Subcutaneous preadipocyte (primary cell): ENCODE measurements at places on chromosomes 11 and 22. TPM values are rescaled to one million over a fixed set of nuclear protein-coding genes. Genes with fewer than 3 reads are reported as not detected.

APOBEC3B gene
- 3.9 and 5.5 TPM in 2 replicates for total RNA-seq

NCR3LG1 gene
- 14.7 and 27.6 TPM in 2 replicates for total RNA-seq

KCNK4 gene
- total RNA-seq: not detected in 2 replicates

SUSD2 gene
- 2.9 and 15.6 TPM in 2 replicates for total RNA-seq

P2RX6 gene
- total RNA-seq: under 0.01 and 0.20 TPM in 2 replicates

MMP10 gene
- not detected in 2 replicates for total RNA-seq

CARNS1 gene
- total RNA-seq: under 0.01 TPM in 2 replicates

PGM2L1 gene
- 0.98 and 1.1 TPM in 2 replicates for total RNA-seq

IFITM2 gene
- total RNA-seq: 62.6 and 170 TPM in 2 replicates

CRYBB3 gene
- not detected in 2 replicates for total RNA-seq

KDM4D gene
- 0.37 and 0.98 TPM in 2 replicates for total RNA-seq

C11orf97 gene
- not detected in 2 replicates for total RNA-seq

MPST gene
- 48.5 and 66.1 TPM in 2 replicates for total RNA-seq

KLHL35 gene
- 1.4 and 3.7 TPM in 2 replicates for total RNA-seq

CHORDC1 gene
- 19.5 and 33.6 TPM in 2 replicates for total RNA-seq

TRIM29 gene
- 0.20 and 1.1 TPM in 2 replicates for total RNA-seq

NPAT gene
- 12.9 and 17.6 TPM in 2 replicates for total RNA-seq

SLC35C1 gene
- 8.8 and 10.9 TPM in 2 replicates for total RNA-seq

PSMA1 gene
- 125 and 137 TPM in 2 replicates for total RNA-seq

CCDC86 gene
- 22.0 and 30.5 TPM in 2 replicates for total RNA-seq

BTBD18 gene
- total RNA-seq: not detected in 2 replicates

OR2AG2 gene
- total RNA-seq: under 0.01 and 0.20 TPM in 2 replicates

UBQLN3 gene
- total RNA-seq: not detected in 2 replicates

FOSL1 gene
- total RNA-seq: 42.3 and 103 TPM in 2 replicates

MAPK8IP2 gene
- total RNA-seq: 0.37 and 0.39 TPM in 2 replicates

SPDYC gene
- not detected in 2 replicates for total RNA-seq

PANX2 gene
- total RNA-seq: under 0.01 and 0.37 TPM in 2 replicates

ADM2 gene
- 0.39 and 2.2 TPM in 2 replicates for total RNA-seq

CCT8L2 gene
- not detected in 2 replicates for total RNA-seq

HORMAD2 gene
- not detected in 2 replicates for total RNA-seq

SCUBE2 gene
- total RNA-seq: 0.20 and 0.73 TPM in 2 replicates

CASP5 gene
- total RNA-seq: not detected in 2 replicates

SEC14L6 gene
- under 0.01 TPM in 1 of 2 replicates, not detected in the other for total RNA-seq

EIF3L gene
- total RNA-seq: 356 and 358 TPM in 2 replicates

SYTL2 gene
- 4.1 and 8.1 TPM in 2 replicates for total RNA-seq
